ENCODE measurements at places on chromosomes 12 and 14.

DNA sequence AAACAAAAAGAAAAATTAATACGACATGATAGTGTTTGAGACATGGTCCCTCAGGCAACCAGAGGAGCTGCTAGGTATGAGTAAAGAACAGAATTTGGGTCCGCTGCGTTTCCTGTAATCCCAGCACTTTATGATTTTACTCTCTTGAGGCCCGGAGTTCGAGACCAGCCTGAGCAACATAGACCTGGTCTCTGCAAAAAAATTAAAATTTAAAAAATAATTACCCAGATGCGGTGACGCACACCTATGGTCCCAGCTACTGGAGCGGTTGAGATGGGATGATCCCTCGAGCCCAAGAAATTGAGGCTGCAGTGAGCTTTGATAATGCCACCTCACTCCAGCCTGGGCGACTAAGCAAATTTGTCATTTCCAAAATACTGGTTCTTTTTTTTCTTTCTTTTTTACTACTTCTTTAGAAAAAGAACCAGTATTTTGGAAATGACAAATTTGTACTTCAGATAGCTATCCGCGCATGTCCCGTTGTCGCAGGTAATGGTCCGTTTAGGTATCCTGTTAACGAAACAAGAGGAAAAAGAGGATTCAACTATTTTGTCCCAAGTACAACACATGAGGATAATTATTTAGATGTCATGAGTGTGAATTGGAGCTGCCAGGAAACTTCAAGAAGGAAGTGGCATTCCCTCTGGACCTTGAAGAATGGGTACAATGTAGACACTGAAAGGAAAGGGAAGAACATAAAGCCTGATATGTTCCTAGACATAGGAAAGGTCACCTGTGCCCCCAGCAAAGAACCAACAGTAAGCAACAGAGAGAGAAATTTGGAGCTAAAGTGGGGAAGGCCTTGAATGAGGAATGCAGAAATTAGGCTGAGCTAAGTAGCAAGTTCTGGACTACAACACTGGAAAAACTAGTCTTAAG is 1.2 kb upstream of the HECTD1 start:
- DNase-seq, result peak; percentile 31

- no peak for DNase-seq
These were observed 8.0 kb downstream of the ANKS1B start for GRCh38 chr12:99976762-99977161.

GRCh38 chr14:39091716-39092115 is 11.3 kb downstream of the SEC23A start:
- no peak for DNase-seq

DNA sequence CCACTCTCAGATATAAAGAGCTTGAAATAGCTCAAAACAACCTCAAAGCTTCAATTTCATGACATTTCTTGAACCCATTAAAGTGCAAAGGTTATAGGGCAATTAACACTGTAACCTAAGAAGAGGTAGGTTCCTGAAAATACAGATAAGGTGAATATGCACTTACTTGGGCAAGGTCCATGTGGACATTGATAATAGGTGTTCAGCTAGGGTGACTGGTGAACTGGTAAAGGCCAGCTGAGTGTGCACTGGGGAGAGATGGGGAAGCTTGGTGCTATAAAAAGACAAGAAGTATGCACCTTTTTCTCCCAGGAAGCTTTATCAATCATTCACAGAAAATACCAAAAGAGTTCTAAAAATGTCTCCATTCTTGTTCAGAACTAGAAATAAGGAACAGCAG is 418.6 kb downstream of the SLC16A7 start:
- DNase-seq, result no peak

DNA sequence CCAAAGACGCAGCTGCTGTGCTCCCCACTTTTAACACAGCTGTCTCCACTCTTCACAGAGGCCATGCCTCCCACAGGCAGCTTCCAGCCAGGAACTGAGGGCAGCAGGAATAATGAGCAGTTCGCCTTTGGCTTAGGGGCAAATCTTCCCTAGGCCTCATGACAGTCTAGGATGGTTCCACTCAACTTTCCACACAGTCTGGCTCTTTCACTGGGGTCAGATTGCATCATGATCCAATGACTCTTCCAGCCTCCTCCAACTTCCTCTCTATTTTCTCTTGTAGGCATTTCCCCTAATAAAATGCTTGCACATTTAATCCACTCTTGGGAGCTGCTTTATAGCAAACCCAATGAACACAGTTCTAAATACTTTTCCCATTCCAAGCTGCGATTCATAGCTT is 271.6 kb upstream of the ATP2B1 start:
- no peak for DNase-seq

DNA sequence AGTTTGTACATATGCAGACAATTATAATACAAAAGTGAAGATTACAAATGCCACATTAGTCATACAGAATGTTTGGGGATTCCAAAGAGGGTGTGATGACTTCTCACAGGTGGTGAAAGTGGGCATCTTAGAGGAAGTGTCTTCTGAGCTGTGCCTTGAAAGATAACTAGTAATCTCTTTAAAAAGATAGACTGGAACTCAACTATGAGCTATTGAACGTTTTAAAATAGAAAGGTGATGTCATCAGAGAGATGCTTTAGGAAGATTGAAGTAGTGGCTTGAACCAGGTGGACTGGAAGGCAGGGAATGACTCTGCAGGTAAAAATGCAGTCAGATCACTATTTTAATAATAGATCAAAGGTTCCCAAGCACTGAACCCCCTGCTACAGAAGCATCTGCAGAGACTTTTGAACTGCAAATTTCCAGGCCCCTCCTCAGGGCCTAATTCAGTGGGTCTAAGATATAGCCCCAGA is 50.3 kb downstream of the SYT1 start:
- DNase-seq, result no peak

DNA sequence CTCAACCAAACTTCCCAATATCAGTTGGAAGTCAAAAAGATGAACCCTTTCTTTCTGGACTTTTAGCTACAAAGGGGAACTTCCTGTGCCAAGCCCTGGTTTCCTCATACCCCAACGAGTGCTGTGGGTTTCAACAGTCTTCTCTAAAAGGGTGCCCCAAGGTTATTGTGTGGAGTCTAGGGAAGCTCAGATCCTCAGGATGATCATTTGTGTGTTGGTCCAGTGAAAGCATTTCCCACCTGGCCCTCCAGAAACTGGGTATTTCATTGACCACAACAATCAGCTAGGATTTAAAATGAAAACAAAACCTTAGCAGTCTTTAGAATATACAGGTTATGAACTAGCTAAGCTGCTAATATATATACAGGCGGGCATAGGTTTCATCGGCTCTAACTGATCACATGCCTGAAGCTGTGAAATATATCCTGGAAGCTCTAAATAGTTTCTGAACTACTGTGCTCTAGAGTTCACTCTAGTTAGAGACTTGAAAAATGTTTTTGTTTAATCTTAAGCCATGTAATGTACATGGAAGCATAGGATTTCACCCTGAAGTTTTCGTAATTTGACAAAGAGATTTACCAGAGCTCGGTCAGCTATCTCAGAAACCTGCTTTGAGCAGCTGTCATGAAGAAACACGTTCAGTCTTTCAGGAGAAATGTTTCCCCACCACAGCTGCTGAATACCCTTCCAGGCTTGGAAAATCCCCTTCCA is 29.6 kb downstream of the P2RX4 start:
- DNase-seq, result no peak
